ENCODE measurements at places on chromosomes 12 and 14.
A peak's percentile ranks its signal among the peaks of the same experiment; 100 is the strongest.

DNA sequence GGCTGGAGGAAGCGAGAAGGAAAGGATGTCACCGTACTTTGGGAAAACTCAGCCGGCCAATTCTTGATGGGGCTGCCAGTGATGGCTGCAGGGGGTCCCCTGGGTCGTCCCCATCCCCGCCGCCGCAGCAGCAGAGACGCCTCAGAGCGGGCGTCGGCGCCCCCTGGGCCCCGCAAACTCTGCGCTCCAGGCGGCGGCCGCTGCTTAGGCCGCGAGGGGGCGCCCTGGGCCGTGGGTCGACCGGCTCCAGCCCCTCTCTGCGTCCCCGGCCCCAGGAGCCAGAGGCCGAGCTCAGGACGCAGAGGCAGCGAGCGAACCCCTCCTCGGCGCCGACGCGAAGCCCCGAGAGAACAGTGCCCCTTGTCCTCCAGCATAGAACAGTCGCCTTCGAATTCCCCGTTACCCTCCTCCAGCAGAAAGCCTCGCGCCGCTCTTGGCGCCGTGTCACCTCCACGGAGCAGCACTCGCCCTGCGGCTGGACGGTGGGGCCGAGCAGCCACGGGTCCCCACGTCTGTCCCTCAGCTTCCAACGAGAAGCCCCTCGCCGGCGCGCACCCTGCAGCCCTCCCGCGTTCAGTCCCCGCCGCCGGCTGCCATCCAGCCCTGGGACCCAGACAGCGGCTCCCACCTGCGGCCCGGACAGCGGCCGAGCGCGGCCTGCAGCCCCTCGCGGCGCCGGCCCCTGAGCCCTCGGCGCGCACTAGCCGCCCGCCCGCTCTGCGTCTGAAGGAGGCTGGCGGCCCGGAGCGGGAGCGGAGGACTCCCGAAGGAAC is 106.6 kb downstream of the PRICKLE1 start:
- DNase-seq = peak; percentile 46

DNA sequence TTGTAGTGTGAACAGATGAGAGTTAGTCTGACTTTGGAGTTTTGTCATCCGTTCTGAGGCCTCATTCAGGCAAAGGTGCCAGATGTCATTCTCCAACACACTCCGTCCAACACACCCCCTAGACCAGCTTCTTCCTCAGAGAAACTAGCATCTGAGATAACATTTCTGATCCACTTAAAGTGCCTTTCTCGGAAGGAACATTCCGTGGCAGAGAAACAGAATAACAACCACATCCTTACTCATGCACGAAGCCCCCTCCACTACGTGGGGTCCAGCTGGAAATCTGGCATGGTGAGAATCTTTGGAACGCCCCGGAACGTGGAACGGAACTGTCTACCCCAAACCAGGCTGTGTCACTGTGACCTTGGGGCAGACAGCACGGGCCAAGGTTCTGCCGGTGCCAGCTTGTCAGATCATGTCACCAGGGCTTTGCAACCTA is 17.0 kb upstream of the BCL7A start:
- DNase-seq = no peak

DNA sequence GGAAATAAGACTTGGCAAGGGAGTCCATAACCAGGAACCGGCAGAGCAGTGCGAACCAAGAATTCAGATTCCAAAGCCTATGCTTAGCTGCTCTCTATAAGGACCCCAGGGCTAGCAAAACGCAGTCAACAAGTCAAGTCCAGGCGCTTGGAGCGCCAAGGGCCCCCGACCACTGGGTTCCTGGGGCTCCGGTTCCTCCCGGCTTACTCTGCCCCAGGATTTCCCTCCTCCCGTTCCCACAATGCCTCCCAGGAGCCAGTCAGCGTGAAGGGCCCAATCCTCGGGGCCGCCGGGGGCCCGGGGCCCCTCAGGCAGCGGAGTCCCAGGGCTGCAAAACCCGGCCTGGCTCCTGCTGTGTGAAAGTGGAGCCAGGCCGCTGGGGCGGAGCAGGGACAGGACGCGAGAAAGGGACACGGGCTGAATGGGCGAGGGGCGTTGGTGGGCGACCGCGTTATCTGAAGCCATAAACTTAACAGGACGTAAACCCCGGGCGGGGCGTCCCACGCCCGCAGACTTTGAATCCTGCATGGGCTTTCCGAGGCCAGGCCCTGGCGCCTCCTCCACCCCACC is 1.5 kb downstream of the KRT8 start:
- DNase-seq = peak; percentile 35

DNA sequence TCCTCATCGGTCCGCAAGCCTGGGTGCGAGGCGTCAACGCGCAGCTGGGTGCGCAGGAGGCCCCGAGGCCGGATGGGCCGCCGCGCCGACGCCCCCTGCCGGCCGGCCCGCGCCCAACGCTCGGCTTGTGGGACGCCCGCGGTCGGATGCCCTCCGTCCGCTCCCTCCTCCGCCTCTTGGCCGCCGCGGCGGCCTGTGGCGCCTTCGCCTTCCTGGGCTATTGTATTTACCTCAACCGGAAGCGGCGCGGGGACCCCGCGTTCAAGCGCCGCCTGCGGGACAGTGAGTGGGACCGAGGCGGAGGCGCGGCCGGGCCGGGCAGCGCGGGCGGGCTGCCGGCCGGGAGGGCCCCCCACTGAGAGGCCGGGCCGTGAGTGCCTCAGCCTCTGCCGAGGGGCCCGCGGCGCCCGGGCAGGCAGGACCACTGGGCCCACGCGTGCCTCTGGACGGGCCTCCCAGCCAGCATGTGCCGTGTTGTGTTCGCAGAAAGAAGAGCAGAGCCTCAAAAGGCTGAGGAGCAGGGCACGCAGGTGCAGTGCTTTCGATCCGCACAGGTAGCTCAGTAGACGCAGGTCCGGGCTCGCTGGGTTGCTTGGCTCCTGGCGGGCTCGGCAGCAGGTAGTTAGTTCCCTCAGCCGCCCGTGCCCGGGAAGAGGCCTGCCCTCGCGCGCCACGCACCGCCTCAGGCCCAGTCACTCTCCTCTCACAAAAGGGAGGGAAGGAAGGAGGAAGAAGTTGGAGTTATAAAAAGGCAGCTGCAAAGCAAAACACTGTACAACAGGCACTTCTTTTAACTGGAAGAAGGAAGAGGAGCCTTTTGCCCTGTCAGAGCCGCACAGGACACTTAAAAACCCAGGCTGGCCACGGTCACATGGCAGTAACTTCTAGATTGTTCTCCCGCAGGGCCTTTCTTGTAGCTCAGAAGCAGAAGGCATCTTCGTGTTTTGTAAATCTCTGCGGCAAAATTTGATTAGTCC is at the start of gene TOMM20L:
TOMM20L (plus strand) TSS at position 119 of the 977 bp plus-strand sequence; CDS start at position 147, 28 bp downstream.
- DNase-seq = peak; percentile 72

DNA sequence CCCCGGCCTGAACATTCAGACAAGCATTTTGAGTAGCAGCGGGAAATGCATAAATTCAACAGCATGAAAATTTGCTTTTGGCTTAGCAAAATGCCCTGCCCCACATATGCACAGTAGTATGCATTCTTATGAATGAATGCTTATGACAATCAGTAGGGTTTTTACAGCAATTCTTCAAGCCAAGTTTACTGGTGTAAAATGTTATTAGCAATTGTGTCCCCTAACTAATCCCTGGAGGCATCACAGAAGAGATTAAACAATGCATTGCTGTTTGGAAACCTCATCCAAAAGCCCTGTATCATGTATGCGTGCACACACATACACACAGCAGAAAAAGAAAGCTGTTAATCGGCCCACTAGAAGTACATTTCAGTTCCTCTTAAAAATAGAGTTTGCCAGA is 406.5 kb downstream of the LRIG3 start:
- DNase-seq = no peak

GRCh38 chr12:116009805-116010204 is 267.7 kb downstream of the MED13L start:
- no peak for DNase-seq

- peak; percentile 24 for DNase-seq
Measured at GRCh38 chr12:57127101-57127725, 1.1 kb upstream of the LRP1 start.

GRCh38 chr14:96176811-96177211 is 27.8 kb upstream of the BDKRB2 start:
- DNase-seq = no peak

GRCh38 chr12:69966839-69967238 is 141.8 kb downstream of the MYRFL start:
- no peak for DNase-seq

- DNase-seq = no peak
Measured at GRCh38 chr12:5114436-5114835, 70.8 kb downstream of the KCNA5 start.

GRCh38 chr12:2356601-2357125 is 303.9 kb downstream of the CACNA1C start:
- DNase-seq = no peak

GRCh38 chr12:45893240-45893639 is 97.1 kb downstream of the SCAF11 start:
- no peak for DNase-seq

- DNase-seq = no peak
Measured at GRCh38 chr14:100741966-100742365, 15.3 kb downstream of the DLK1 start.

- DNase-seq = no peak
Measured at GRCh38 chr14:57293866-57294837, 25.4 kb downstream of the AP5M1 start.

- no peak for DNase-seq
Measured at GRCh38 chr12:87217491-87217890, 811.7 kb downstream of the C12orf50 start.

DNA sequence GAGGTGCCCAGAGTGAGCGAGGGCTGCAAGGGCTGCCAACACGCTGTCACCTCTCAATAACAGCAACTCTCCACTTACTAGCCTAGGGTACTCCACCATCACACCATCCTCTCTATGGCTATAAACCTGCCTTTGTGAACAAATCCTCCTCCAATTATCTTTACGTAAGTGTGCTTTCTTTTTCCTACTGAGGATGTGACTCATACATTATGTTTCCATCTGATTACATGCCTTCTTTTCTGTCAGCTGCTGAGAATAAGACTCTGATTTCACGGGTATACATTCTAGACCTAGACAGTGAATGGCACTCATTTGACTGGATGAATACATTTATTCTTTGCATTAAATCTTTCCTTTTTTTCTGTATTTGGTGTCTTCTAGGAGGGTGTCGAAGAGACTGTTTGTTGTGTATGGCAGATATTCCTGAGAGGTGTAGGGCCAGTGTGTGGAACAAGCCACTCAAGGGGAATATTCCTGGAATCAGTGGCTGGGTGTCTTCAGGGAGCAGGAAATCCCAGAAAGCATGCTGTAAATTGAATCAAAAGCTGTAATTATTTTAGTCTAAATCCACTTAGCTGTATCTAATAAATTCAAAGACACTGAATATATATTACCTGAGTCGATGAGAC is 327.3 kb upstream of the TMTC1 start:
- no peak for DNase-seq

- DNase-seq = no peak
Measured at GRCh38 chr12:104357421-104357952, 53.9 kb downstream of the EID3 start.

DNA sequence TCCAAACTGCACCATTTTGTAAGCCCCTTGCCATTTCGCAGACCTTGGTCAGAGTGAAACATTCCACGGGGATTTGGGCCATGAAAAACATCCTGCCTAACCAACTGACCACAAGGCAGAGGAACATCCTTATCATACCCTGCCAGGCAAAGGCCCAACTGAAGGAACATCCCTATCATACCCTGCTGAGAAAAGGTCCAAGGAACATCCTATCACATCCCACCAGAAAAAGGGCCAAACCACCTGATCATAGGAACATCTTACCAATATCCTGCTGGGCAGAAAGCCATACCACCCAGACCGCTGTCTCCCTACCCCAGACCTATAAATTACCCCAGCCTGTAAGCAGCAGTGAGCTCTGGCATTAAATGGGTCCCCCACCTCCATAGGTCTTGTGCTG is 19.4 kb upstream of the LRRC9 start:
- DNase-seq = no peak

DNA sequence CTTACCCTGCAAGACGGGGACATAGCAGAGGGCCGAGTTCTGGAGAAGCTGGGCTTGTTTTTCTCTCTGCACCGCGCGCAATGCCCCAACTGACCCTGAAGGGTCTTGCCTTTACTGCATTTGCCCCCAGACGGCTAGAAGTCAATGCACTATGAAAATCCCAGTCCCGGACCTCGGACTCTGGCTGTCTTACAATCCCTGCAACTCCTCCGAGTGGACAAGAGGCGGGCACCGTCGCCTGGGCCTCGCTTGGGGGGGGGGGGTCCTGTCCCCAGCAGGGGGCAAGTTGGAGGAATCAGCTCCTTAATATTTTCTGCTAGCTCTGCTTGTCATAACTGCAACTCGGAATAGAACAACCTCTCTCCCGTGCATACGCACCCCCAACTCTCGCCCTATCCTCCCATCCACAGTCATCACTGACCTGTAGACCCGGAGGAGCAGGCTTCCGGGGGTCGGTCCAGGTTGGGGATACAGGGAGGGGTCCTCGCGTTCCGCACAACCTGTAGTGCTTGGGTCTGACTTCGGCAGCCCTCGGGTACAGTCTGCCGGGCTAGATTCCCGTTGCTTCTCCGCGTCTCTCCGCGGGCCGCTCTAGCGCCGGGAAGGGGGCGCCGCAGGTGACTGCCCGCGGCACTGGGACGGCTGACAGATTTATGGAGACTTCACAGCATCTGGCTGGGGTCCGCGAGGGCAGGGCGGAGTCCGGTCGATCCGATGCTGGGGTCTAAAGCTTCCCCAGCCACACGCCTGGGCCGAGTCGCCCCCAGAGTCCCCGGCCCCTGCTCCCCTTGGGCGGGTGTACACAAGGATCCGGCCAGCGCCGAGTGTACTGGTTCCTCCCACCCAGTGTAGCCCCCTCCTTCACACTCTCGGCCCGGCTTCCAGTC is 3.3 kb upstream of the PAX9 start:
- DNase-seq = no peak

GRCh38 chr12:40110586-40110985 is 4.7 kb upstream of the SLC2A13 start:
- DNase-seq = no peak

GRCh38 chr12:92064422-92064821 is 81.2 kb downstream of the BTG1 start:
- DNase-seq = no peak

DNA sequence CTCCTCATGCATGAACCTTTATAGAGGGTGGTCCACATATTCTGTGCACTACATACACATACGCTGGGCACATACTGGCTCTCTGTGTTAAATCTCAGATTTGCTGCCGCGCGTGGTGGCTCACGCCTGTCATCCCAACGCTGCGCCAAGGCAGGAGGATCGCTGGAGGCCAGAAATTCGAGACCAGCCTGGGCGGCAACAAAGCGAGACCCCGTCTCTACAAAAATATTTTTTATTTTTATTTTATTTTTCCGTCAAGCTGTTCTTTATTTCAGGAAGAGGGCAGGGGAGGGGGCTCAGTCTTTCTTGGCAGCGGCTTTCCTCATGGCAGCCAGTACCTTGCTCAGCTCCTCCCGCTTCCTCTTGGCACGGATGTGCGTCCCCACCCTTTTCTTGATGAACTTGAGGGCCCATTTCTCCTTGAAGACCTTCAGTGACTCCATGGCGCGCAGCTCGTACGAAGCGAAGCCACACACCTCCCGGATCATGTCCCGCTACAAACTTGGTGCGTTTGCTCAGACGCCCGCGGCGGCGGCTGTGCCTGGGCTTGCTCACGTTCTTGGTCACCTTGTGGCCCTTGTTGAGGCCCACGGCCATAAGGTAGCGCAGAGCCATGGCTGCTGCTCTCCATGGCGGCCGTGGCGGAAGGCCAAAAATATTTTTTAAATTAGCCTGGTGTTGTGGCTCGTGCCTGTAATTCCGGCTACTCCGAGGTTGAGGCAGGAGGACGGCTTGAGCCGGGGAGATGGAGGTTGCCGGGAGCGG is 3.2 kb downstream of the DCAF4 start:
- DNase-seq = no peak

Data from stimulated activated CD4-positive, alpha-beta T cell treated with anti-CD3 and anti-CD28 coated beads, Interleukin-12 subunit alpha, Interleukin-12 subunit beta, amount 100 ng/mL, for 48 hours (primary cell).